ENCODE measurements at places on chromosomes 7 and 10.
A peak's percentile ranks its signal among the peaks of the same experiment; 100 is the strongest.

DNA sequence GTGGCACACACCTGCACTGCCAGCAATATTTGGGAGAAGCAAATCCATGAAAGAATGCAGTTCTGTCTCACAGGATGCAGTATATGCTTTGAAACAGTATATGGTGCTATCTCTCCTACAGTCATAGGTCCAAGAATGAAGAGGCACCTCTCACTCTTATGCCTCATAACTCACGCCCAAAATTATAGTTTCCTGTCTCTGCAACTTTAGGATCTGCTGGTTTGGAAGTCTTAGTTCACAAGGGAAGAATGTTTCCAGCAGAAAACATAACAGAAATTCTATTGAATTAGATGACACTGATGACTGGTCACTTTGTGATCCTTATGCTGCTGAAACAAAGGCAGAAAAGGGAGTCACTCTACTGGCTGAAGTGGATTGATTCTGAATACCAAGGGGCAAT, 5.7 kb downstream of the C10orf67 start:
- DNase-seq, result no peak

GRCh38 chr7:153090764-153091163, 331.2 kb downstream of the ACTR3B start:
- no peak for DNase-seq

DNA sequence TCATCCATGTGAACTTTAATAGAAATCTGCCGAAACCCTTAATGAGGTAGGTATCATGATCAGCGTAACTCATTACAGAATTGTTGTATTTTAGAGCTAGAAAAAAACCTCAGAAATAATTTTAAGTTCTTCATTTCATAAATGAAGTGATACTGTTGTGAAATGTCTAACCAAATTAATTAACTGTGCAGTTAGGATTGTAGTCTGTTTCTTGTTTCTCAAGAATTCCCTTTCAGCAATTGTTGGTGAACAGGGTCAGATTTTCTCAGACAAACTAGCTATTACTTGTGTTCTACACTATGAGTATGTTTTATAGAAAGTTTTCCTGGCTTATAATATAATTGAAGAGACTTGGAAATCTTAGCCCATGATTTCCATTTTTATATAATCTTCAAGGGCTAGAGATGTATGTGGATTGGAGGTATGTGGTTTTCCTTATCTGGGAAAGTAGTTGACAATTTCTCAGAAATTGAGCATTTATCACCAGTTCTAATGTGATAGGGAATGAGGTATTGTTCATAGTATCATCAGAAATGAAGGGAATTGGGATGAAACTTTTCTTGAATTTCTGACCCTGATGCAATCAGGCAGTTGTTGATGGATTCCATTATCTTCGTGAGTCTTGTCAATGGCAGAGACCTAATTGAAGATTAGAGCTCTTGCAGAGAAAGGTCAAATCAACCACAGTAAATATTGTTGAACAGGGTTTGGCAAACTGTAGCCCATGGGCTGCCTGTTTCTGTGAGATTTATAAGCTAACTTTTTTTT, 55.0 kb downstream of the ST7 start:
- DNase-seq, result no peak

DNA sequence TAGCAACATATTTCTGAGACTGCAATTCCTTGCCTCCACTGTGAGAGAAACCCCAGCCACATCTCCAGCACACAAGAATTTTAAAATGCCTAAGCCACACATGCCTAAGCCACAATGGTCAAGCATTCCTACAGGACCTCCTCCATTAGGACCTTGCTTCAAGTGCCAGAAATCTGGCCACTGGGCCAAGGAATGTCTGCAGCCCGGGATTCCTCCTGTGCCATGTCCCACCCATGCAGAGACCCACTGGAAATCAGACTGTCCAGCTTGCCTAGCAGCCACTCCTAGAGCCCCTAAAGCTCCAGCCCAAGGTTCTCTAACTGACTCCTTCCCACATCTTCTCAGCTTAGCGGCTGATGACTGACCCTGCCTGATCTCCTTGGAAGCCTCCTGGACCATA, 117.5 kb downstream of the AHR start:
- DNase-seq, result no peak

- no peak for DNase-seq
Observed at GRCh38 chr10:34164029-34164428, 651.1 kb downstream of the PARD3 start.

- no peak for DNase-seq
Observed at GRCh38 chr7:1970895-1971294, 261.9 kb downstream of the MAD1L1 start.

- DNase-seq, result peak; percentile 92
Observed at GRCh38 chr10:119305860-119306513, 98.6 kb downstream of the GRK5 start.

GRCh38 chr10:106757521-106757920, 407.0 kb downstream of the SORCS1 start:
- no peak for DNase-seq

DNA sequence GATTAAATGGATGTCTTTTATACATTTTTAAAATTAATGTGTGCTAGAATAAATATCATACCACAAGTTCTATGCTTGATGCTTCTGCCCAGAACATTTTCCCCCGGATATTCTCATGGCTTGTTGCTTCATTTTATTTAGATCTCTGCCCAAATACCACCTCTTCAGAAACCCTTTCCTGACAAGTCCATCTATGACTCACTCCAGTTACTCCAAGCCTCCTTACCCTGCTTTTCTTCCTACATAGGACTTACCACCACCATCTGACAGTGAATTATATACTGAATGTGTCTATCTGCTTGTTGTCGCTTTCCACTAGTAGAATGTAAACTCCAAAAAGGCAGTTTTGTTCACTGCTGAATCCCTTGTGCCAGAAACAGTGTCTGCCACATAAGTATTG, 19.1 kb upstream of the ERVW-1 start:
- DNase-seq, result no peak

DNA sequence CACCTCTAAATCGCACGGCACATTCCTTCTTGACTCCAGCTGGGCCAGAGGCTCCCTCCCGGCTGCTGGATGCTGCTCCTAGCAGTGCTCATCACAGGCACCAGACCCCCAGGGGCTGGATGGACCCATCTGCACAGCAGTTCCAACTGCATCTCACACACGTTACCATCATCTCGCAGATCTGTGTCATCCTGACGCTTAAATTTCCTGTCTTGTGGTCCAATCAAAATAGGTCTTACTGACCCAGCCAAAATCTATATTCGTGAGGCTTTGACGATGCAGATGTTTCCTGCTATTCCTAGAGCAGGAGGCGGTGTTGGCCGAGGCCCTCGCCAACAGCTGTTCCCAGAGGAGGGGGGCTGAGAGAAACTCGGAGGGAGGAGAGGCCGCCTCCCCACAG, 108.0 kb downstream of the MKI67 start:
- no peak for DNase-seq

DNA sequence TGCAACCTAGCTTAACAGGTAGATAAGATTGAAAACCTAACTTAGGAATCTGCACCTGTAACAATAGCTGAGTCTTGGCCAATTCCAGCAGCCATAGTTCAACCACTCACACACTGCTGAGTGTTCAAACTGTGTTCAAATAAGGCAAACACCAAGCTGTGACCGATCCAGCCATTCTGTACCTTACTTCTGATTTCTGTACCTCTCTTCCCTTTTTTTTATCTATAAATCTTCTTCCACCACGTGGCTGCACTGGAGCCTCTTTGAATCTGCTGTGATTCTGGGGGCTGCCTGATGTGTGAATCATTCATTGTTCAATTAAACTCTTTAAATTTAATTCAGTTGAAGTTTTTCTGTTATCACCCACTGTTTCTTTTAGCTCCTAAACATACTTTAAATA, 15.7 kb upstream of the FOXL3 start:
- DNase-seq, result no peak

DNA sequence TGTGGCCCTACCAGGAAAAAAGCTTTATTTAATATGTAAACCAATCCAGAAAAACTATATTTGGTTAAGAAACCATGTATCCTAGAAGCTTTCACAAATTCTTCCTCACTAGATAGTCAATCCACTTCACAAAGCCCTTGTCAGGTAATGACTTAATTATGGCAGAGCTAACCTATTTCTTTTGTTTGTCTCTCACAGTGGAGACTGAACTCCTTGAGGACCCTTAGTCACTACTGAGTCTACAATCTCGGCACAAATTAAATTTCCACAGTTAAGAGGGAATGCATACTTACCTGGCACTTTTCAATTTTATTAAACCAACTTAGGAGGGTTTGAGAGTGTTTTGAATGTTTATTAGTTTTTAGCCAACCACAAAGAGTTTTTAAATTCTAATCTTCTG, 23.0 kb downstream of the WAPL start:
- no peak for DNase-seq

DNA sequence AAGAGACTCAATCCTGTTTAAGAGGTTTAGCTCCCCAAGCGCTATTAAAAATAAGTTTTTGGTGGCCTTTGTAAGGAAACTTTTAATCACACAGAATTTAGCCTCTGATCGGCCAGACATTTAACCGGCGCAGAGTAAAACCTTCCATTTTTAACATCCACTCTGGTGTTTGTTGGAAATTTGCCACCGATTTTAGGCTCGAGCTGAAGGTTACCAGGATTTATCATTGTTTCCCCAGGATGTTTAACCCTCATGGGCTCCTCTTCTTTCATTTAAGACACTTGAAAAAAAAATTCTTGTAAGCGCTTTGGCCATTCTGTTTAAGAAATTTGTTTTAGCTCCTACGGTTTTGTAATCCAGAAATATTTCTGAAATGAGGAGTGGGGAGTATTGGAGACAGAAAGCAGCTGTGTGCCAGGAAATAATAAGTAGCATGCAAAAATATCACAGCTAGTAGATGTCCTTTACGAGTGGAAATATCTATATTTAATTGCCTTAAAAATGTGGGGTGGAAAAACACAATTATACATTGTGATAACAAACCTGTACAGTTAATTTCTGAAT, 3.4 kb downstream of the NEUROD6 start:
- no peak for DNase-seq

- DNase-seq, result peak; percentile 58
Observed at GRCh38 chr7:12403287-12404181, at the start of gene VWDE. Gene VWDE (minus strand): TSS chr7:12403865. CDS start chr7:12403716, 149 bp downstream.

GRCh38 chr10:66273966-66274519, 651.8 kb upstream of the LRRTM3 start:
- DNase-seq, result no peak

DNA sequence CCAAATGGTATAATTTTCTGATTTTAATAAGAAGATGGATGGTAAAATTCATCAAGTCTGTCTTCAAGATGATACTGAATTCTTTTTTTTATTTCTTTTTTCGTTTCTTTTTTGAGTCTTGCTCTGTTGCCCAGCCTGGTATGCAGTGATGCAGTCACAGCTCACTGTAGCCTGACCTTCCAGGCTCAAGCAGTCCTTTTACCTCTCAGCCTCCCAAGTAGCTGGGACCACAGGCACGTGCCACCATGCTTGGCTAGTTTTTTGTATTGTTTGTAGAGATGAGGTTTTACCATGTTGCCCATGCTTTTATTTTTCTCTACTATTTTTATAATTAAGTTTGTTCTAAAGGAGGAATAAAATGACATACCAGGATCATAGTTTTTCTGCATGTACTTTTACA, 52.1 kb upstream of the HELLS start:
- DNase-seq, result no peak

GRCh38 chr7:105896407-105896911, 20.1 kb upstream of the ATXN7L1 start:
- DNase-seq, result no peak

DNA sequence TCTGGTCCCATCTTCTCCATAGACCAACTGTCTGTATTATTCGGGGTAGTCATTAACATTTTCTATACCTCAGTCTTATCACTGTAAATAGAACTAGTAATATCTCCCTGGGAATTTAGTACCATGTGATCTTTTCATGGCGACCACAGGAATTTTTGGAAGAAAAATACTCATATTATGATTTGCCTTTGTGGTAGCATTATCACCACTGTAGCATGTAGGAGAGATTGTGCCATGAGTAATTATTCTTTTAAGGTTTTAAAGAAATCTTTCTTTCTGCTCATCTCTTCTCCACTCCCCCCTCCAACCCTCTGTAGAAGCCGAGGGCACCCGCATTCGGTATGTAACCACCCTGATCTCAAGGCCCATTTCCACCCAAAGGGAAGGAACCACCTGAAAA, 25.0 kb downstream of the ZNF365 start:
- no peak for DNase-seq

DNA sequence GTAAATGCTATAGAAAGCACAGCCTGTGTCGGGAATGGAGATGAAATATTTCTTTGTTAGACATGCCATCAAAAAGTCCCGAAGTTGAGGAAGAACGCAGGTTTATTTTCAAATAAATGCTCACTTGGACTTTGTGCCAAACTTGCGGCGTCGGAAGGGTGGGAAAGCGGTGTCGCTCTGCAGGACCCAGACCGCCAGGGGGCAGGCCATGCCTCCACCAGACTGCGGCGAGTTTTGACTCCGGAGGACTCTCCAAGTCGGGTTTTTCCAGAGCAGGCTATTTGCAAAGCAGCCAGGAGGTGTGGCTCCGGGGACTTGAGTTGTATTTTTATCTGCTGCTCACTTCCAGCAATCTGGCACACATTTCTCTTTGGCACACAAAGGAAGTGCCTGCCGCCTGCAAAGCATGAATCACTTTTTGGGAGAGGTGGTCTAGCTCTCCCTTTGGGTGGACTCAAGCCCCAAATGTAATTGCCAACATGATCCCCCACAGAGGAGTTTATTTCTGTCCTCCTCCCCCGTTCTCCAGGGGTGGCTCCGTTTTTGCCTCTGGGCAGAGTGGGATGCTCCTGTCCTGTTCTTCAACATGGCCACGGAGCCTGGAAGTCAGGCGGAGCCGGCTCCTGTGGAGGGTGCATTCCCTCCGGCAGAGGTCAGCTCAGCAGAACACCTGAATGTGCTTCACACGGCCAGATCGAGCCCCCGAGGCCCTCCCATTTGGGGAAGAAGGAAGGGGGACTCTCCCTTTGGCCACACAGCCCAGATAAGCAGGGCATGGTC, 82.3 kb upstream of the GPR26 start:
- peak; percentile 23 for DNase-seq

GRCh38 chr10:129642427-129642826, 175.4 kb downstream of the MGMT start:
- DNase-seq, result no peak

- no peak for DNase-seq
Observed at GRCh38 chr10:30454744-30455510, 20.9 kb downstream of the MAP3K8 start.

GRCh38 chr10:7795605-7796004, 7.6 kb downstream of the ATP5F1C start:
- no peak for DNase-seq

GRCh38 chr10:116848032-116848943, 1.0 kb upstream of the ENO4 start:
- no peak for DNase-seq

GRCh38 chr10:6543431-6544005, 36.6 kb downstream of the PRKCQ start:
- DNase-seq, result peak; percentile 72

GRCh38 chr7:120218712-120219111, 54.3 kb upstream of the KCND2 start:
- DNase-seq, result no peak

- DNase-seq, result no peak
Observed at GRCh38 chr7:86648169-86648568, 4.5 kb downstream of the GRM3 start.

DNA sequence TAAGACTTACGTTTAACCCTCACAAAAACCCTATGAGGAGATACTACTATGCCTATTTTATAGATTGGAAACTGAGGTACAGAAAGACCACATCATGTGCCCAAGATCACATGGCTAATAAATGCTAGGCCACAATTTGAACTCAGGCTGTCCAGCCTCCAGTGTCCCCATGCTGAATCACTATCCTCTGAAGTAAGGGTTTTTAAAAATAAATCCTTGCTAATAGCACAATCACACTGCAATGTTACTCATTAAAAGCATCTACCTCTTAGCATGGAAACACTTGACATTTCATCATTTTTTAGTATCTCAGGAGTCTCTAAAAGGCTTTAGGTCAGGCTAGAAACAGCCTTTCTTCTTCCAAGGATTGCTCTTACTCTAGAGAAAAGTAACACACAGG, 50.0 kb upstream of the PPP1R3C start:
- DNase-seq, result no peak
